SHP77 treated with DMSO at 0.1 percent for 48 hours (cell line): ENCODE measurements at places on chromosomes 2 and 18.

DNA sequence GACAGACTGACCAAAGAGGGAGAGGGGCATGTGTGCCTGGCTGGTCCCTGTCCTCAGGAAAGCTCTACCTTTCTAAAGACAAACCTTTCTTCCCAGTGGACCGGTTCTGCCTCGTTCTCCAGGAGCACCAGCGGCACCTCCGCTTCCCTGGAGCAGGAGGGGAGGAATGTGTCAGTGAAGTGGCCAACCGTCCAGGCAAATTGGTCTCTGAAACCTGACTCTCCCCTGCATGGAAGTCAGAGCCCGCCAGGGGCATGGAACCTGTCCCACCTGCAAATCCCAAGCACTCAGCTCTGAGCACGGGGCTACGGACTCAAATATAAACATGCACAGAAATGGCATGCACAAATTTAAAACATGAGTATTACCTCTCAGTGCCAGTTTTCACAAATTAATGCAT is 62.9 kb downstream of the COL6A3 start:
- DNase-seq, result no peak

DNA sequence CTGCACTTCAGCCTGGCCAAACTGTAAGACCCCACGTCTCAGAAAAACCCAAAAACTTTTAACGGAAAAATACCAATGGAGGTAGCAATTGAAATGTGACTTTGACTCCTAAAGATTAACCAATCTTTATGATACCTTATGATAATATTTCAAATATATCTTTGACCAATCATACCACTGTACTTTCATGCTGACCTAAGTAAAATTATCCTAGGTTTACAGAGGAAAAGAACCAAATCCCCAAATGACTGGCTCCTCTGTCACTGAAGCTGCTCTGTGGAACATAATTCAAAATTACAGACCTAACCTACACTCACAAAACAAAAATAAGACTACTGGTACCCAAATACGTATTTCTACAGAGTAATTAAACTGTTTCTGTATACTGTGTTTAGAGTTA is 7.7 kb upstream of the STPG4 start:
- no peak for DNase-seq

DNA sequence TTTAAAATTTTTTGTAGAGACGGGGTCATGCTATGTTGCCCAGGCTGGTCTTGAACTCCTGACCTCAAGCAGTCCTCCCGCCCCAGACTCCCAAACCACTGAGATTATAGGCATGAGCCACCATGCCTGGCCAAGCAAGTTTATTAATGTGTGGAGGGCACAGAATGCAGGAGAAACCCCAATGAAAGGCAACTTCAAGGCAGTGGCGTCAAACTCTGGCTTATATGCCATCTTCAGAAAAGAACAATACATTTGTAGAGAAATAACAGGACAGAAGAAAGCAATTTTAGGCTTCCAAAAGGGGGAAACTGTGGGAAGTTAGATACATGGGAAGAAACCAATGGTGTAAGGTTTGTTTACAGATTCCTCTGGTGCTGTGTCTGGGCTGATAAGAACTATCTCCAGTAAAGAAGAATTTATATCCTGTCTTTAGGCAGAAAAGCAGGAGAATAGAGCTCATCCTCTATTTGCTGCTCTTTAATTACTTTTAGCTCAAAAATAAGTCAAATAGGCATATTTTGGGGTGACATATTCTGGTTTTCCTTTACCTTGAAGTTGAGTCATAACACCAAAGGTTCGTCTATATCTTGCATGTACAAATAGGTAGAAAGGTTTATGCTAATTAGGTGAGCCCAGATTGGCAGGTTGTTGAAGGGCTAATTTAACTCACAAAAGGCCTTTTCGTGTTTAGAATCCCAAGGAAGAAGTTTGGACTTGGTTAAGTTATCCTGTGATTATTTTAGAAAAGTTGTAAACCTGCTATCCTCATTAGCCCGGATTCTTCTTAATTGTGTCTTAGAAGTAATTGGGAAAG is 26.0 kb upstream of the TMEM214 start:
- DNase-seq, result no peak

DNA sequence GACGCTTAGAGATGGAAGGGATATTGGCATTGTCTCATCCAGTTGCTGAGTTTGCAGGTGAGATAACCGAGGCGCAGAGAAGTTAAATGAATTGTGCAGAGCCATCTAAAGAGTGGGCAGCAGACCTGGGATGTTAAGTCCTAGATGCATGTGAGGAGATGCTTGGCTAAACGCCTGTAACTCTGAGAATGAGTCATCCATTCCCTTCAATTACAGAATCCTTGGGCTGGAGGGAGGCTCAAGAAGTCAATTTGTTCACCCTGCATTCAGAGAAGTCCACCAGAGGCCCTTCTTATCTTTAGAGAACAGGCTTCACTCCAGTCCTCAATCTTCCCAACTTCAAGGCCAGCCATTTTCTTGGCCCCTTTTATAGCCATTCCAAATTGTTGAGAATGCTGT is 1.6 kb downstream of the EHD3 start:
- DNase-seq, result no peak

- no peak for DNase-seq
Observed at GRCh38 chr2:160061944-160062291, 497 bp downstream of the PLA2R1 start.

GRCh38 chr2:237901932-237902850 is 42.8 kb downstream of the RAMP1 start:
- DNase-seq, result no peak

DNA sequence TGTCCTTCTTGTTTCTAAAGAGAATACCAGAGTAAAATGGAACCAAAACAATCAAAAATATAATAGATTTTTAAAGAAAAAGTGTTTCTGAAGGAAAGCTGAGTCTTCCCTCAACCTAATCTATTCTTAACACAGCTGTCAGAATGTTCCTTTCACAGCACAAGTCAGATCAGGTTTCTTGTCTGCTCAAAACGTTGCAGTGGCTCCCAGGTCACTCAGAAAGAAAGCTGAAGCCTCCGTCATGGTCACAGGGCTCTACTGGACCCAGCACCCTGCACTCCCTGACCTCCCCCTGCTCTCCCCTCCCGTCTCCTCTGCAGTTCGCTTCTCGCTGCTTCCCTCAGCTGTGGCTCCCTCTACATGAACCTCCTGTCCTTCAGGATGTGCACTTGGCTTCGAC is 90.7 kb upstream of the PTPRM start:
- DNase-seq, result no peak

GRCh38 chr2:113974727-113975126 is 84.8 kb downstream of the ACTR3 start:
- no peak for DNase-seq

DNA sequence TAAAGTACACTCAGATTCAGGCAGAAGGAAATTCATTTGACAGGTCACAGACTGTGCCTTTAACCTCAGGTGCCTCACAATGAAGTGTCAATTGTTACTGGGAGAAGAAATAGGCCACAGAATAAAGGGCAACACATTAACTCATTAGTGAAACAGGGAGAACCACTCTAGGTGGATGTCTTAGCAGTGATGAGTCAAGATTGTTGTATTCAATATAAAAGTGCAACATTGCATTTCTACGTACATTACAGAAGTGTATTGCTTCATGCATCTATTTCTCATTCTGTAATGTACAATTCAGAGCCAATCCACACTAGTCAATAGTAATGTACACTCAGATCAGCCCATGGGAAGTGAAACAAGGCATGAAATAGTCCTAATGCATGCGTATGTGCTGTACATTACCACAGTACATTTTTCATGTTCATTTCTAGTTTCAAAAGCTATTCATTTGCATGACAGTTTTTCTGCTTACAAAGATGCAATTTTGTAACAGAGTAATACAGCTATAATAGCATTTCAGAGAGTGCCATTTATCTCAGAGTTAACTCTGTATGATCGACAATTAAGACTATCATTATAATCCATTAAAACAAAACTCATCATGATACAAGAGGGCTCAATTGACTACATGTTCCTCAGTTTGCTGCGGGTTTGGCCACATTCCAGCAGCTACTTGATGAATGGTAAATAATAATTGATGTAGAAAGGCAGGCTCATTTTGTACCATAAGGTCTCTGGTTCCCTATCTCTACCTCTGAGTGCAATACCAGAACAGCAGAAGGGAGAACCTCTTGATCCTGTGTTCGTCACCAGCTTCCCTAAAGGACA is 12.2 kb upstream of the ARL5A start:
- DNase-seq, result no peak

- DNase-seq, result no peak
Observed at GRCh38 chr2:3151153-3151918, 226.3 kb downstream of the EIPR1 start.

- DNase-seq, result no peak
Observed at GRCh38 chr2:162782138-162782537, 56.4 kb downstream of the KCNH7 start.

DNA sequence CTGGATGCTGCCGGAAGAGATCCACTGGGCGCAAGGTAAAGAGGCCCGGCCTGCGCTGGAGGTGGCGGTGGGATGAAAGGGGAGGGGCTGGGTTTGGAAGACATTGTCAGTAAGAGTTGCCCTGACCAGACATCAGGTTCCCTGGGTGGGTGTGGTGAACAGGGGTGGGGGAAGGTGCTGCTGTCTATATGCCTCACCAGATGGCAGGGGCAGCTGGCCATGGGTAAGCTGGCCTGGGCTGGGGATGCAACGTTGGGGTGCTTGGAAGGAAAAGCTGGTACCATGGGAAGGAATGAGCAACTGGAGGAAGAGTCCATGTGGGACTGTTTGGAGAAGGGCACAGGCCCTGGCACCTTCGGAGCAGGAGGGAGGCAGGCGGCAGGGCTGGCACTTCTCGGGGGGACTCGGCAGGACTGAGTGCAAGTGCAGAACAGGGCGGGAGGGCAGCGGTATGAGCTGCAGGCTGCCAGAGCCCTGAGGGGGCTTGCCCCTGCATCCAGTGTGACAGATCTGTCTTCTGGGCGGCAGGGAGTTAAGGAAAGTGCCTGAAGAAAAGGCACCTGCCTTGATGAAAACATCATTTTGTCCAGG is 146.4 kb downstream of the DYSF start:
- no peak for DNase-seq

DNA sequence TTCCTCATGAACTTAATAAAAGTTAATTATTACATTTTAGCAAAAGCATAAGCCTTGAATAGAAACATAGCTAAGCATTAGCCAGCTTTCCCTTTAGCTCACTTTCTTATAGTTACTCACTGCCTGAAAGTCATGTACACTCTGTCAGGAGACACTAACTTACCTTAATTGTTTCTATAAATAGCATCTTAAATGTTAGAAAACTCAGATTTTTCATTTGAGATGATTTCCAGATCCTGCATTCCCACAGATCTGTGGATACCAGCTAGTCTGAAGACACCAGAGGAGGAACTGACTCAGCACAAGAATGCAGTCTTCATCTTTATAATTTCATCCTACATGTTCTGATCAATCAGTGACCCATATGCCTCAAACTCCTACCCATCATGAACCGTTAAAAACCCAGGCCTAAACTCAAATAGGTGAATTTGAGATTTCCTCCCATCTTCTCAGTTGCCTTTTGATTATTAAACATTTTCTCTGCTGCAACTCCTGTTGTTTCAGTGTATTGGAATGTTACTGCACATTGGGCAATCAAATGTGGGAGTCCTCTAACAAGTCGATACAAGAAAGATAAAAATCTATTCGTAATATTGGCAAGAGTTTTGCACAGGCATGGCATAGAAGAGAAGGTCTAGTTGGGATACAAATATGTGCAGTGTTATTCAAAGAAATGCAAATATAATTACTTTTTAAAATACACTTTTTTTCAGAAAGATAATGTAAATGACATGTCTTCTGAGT is 857.4 kb upstream of the CDH2 start:
- DNase-seq, result no peak

- no peak for DNase-seq
Observed at GRCh38 chr2:119319593-119319992, 47.0 kb downstream of the C2orf76 start.

DNA sequence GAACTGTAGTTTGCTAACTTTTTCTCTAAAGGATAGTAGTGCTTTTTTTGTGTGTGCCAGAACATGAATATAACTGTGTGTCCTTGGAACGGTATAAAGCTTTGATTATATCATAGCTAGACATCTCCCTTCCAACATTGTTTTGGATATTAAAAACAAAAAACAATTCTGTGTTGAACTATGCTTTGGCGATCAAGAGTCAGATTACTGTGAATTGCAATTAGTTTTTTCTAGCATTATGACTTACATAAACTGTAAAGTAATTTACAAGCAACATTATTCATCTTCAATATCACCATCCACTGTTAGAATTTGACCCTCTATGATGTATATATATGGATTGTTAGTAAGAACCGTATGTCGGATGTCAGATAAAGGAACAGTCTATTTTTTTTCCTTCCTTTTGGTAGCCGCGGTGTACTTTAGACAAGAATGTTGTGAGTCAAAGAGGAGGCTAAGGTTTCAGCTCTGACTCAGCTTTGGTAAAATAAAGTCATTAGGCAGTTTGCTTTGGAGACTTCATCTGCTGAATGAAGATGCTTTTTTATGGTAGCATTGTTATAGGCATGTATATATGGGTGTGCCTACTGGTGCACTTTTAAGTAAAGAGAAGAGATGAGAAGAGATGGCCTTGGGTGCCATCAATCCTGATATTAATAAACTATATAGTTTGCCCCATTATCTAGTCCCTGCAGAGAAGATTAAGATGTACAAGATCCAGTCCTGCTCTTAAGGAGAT is 76.4 kb downstream of the LTBP1 start:
- DNase-seq, result no peak

DNA sequence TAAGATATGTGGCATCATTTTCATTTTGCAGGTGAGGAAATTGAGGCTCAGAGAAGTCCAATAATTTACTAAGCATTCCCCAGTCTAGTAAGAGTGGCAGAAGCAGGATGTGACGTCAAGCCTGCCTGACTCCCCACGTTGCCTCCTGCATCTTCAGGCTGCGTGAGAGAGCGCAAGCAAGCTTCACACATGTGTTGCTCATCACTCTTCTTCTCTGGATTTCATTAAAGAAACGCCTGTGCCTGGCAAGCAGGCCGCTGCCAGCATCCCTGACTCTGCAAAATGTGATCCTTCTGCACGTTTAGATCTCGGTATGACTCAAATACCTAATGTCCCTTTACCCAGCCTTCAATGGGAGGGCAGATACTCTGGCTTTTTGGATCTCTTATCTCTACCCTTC is 96.8 kb downstream of the PRKCE start:
- no peak for DNase-seq

- peak; percentile 8 for DNase-seq
Observed at GRCh38 chr2:83079007-83079406, 1380.1 kb downstream of the SUCLG1 start.

DNA sequence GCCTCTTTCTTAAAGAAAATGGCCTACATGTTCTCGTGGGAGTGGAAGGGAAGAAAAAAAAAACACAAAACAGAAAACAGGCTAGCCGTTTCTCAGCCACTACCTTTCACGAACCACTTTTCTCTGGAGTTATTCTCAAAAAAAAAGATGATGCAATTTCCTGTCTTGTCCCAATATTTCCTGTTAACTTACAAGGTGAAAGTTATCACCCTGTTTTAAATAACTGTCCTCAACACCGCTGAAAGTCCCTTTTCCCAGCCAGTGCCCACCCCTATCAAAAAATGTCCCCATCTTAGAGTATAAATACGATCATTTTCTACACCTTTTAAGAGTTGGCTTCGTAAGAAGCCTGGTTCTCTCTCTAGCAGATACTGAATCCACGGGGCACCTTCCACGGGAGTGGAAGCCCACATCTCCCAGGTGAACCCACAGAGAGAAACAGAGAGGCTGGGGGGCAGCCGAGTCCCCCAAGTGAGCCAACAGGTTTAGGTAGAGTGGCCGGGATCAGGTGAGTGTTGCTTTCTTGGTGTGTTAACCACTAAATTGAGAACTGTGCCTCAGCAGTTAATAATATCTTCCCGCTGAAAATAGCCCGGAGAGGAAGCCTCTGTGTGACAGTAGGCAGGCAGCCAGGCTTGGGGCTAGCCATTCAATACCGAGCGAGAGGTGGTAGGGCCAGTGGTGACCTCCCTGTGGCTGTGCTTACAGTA is 15.9 kb downstream of the SMAD7 start:
- DNase-seq, result no peak

GRCh38 chr18:55314615-55315237 is 273.3 kb downstream of the TCF4 start:
- no peak for DNase-seq
